Activated CD4-positive, CD25-positive, alpha-beta regulatory T cell (primary cell): ENCODE measurements at places on chromosomes 6 and 20.

GRCh38 chr6:89161326-89162046, 15.6 kb downstream of the PM20D2 start:
- no peak for DNase-seq

DNA sequence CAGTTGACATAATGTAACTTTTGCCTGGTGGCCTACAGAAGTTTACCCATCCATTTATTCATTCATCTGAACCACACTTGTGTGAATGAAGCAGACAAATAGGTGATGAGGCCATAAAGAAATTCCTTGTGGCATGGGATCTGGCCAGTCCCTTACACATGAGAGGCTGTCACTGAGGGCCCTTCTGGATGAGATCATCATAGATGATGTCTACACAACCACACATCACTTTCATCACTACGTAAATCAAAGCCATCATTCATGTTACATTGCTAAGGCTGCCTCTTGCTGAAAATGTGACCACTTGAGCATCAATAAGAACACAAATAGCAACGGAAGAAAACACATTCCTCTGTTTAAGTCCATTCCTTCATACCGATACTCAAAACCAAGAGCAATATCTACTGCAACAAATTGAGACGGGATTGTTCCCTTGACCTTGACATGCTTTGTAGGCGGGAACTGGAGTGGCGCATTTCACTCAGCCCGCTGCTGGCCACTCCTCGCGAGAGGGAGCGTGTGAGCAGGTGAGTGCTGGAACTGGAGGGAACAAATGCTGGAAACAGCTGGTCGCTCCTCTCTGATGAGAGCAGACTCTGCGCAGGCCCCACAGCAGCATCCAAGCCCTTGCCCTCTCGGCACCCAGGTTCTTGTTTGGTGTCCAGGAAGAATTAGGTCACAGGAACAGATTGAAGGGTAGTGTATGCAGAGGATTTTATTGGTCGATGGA, 49.3 kb downstream of the FAM50B start:
- no peak for DNase-seq

GRCh38 chr6:112300896-112301295, 46.2 kb upstream of the RFPL4B start:
- no peak for DNase-seq

GRCh38 chr6:156268849-156269248, 508.3 kb upstream of the ARID1B start:
- no peak for DNase-seq

GRCh38 chr20:46171909-46172308, 53.8 kb downstream of the CD40 start:
- DNase-seq = no peak

GRCh38 chr6:72464791-72465691, 156.8 kb upstream of the KCNQ5 start:
- DNase-seq = no peak

GRCh38 chr6:158849899-158850806, 31.0 kb upstream of the EZR start:
- no peak for DNase-seq

GRCh38 chr6:134619077-134619476, 301.2 kb upstream of the SGK1 start:
- DNase-seq = no peak

GRCh38 chr20:23320317-23320716, 30.3 kb upstream of the NXT1 start:
- DNase-seq = no peak

- DNase-seq = no peak
These were observed 205.3 kb downstream of the NFATC2 start for GRCh38 chr20:51337126-51337805.

GRCh38 chr6:82362878-82363427, 664 bp upstream of the TPBG start:
- no peak for DNase-seq

GRCh38 chr20:40632346-40632976, 56.6 kb downstream of the MAFB start:
- DNase-seq = no peak

GRCh38 chr6:4342407-4343137, 207.2 kb upstream of the ECI2 start:
- no peak for DNase-seq

- DNase-seq = no peak
These were observed 10.1 kb downstream of the SLC17A4 start for GRCh38 chr6:25764611-25765010.

DNA sequence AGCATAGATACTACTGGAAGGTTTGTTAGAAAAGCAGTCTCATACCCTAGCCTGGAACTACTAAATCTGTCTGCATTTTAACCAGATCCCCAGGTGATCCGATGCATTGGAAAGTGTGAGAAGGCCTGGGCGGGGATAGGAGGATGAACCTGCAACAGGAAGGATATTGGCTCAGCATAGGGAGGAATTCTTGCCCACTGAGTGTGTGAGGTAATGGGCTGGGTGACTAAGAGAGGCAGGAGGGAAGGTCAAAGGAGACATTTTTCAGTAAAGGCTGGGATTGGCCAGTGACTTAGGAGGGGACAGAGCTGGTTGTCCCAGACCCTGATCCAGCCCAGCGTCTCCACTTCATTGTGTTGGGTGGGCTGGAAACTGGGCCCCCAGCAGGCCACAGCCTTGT, 191.0 kb upstream of the LRFN2 start:
- no peak for DNase-seq

GRCh38 chr20:4306206-4306605, 290.8 kb upstream of the RNF24 start:
- no peak for DNase-seq

DNA sequence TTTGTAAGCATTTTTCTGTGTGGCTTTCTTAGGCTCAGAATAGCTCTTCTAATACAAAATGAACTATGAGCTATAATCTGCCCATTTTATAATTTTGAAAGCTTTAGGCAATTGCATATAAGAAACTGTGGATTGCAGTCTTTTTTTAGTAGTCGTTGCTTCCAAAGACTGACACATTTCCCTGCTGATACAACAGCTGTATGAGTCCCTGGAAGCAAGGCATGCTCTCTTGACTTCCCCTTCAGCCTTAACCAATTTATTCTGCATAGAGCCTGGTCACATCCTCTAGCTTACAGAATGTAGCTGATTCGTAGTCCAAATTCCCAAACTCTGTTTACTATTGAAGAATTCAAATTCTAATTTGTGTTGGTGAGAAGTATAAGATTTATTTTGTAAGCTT, 155.3 kb upstream of the EYA4 start:
- no peak for DNase-seq

- no peak for DNase-seq
These were observed 38.0 kb upstream of the PDE10A start for GRCh38 chr6:165701005-165701404.

DNA sequence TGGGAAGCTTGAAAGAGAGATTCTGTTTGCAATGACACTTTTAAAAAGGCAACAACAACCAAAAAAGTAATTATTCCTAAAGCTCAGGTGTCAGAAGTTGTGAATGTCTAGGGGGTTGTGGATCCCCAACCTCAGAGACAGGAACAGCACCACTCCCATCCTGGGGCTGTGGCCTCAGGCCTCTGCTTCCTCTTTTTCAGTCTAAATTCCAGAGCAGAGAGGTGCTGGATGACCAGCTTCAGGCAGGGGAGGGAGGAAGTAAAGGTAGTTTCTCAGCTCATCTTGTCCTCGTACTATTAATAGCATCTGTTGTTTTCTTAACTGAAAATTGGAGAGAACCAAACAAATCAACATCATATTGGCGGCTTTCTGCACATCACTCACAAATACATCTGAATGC, 8.3 kb downstream of the NT5E start:
- no peak for DNase-seq

GRCh38 chr6:39347906-39348585, 25.5 kb upstream of the KCNK16 start:
- DNase-seq = peak; percentile 41

DNA sequence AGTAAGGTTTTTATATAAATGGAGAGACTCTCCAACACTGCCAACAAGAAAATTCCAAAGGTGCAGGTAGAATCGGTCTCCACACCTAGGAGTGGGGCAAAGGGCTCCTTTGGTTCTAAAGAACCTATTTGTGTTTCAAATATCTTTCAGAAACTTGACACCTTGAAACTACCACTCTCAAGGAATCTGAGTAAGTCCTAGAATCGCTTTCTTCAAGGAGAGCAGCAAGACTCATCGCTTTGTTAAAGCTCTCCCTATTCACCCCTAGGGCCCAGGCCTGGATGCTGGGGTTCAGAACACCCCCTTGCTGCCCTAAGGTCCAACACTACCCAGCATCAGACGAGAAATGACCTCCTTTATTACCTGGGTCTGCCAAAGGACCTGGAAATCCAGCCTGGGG, 2.0 kb downstream of the CLIC5 start:
- no peak for DNase-seq

GRCh38 chr6:22467645-22468044, 101.7 kb upstream of the HDGFL1 start:
- DNase-seq = no peak

DNA sequence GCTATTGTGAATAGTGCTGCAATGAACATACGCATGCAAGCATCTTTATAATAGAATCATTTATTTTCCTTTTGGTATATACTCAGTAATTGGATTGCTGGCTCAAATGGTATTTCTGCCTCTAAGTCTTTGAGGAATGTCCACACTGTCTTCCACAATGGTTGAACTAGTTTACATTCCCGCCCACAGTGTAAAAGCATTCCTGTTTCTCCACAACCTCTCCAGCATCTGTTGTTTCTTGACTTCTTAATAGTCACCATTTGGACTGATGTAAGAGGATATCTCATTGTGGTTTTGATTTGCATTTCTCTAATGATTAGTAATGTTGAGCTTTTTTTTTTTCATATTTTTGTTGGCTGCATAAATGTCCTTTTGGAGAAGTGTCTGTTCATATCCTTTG, 208.7 kb downstream of the PHF3 start:
- DNase-seq = no peak

- DNase-seq = no peak
These were observed 27.6 kb upstream of the MRPS18A start for GRCh38 chr6:43715056-43715788.

DNA sequence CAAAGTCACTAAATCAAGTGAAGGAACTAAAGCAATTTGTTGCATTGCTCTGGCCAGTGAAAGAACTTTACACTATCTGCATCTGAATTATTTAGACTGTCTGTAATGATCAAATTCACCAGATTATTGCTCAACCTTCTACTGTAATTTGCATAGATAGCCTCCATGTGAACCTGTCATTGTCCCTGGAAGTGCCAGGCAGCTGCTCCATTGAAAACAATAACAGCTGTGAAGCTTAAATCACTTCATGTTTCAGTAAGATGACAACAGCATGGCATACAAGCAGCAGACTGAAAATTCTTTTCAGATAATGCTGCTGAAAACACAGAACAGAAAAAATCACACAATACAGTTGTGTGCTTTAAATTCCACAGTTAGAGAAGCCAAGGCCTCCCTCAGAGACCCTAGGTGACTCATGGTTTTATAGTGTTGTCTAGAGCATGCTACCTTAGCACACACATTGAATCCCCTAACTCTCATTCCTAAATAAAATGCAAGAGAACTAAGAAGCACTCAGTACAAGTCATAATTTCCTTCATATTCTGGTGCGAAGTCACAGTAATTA, 248.9 kb downstream of the TPBG start:
- DNase-seq = no peak
